MV-4-11 (cell line): ENCODE measurements at places on chromosomes 11 and 22.

GRCh38 chr11:75240311-75241035, at the start of gene TPBGL:
TSS of gene TPBGL (plus strand) at chr11:75240774. CDS start at chr11:75241050, 276 bp downstream.
- no peak for DNase-seq

DNA sequence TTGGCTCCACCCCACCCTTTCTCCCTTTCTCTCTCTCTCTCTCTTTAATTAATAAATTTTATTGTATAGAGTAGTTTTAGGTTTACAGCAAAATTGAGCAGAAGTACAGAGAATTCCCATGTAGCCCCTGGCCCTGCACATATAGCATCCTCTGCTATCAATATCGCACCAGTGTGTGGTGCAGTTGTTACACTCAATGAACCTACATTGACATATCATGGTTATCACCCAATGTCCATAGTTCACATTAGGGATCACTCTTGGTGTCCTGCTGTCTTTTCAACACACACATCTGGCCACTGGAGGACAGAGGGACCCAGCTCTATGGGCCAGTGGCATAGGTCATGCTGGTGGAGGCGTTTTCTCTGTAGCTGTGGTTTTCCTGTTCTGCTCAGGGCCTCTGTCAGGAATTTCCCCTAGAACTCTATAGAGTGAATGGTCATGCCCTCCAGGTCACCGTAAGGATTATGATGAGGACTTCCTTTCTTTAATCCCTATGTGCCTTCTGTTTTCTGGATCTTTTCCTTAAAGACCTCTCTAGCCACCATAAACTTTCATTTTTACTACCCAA, 98.2 kb upstream of the NAV2 start:
- peak; percentile 26 for DNase-seq

DNA sequence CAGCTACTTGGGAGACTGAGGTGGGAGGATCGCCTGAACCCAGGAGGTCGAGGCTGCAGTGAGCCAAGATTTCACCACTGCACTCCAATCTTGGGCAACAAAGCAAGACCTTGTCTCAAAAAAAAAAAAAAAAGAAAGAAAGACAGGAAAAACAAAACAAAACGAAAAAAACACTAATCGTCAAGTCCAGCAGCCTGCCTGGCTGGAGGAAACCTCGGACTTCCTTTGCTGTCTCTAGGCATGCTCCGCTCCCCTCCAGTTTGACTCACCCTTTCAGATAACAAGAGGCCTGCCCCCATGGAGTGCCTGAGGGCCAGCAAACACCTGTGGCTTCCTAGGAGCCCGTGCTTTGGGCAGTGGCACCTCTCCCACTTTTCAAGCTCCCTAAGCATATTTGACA, 28.8 kb upstream of the CHKA start:
- DNase-seq: peak; percentile 51

DNA sequence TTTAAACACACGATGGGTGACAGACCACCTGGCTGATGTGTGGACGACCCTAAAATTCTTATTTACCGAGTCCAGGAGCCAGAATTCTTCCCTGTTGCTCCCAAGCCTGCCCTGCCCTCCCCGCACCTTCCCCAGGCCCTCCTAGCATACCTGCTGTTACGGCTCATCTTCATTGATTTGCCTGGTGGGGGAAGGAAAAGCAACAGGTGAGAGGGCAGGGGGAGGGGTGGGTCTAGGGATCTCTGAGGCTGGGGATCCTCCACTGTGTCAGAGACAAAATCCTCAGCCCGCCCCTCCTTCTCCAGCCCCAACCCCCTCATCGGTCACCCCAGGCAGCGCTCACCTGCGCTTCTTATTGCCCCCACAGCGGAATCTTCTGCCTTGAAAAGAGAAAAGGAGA, 4.0 kb downstream of the FXYD2 start:
- DNase-seq: no peak

GRCh38 chr22:44442186-44442815, 55.7 kb downstream of the RTL6 start:
- no peak for DNase-seq

DNA sequence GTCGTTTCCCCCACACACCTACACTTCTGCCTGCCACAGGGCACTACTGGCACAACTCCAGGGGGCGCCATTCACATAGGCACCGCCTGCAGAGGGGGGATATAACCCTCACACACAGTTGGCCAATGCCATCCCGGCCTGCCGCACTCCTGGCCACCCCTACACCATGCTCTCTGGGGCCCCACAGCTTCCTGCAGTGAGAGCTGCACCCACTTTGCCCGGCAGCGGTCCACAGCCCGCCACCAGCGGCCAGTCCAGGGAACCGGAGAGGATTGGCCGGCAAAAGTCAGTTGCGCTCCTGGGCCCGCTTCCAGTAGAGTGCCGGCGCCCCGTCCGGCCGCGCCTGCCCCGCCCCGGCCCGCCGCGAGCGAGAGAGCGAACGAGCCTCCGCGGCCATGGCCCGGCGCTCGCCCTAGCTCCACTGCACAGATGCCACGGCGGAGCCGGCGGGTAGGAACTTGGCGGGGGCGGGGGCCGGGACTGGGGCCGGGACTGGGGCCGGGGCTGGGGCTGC, 25.6 kb upstream of the SUSD2 start:
- peak; percentile 64 for DNase-seq
